Fibroblast of skin of back (primary cell): ENCODE measurements at places on chromosomes 12 and 14.

DNA sequence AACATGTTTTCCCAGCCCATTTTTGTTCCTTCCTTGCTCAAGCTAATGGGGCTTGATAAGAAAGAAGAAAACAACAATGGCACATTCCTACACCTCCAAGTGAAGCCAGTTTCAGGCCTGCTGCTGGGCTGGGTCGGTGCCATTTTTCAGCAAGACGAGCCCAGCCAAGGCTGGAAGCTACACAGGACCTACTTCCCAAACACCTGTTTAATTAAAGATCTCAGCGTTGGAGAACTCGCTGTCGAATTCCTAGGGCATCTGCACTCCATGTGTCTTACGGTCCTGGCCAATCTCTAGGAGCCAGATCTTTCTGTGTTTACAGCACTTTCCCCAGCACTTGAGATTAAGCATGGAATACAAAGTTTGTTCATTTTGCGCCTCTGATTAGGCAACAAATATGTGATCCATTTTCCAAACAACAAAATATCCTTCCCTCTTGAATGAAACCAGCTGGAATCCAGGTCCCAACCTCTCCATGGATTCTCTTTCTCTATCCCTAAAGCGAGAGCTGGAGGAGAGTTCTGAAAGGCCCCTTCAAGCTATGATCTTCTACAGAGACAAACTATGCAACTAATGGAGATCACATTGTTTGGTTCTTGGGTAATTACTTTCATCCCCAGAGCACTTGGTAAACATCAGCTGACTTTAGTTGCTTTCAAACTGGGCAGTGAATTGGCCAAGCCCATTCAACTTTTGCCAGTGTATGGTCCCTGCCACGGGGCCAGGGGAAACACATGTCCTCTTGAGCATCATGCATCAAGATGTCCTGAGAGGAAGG, 34.3 kb upstream of the TC2N start:
- no peak for DNase-seq

- DNase-seq = peak; percentile 48
Observed at GRCh38 chr12:21774358-21775132, at the start of gene KCNJ8. TSS of gene KCNJ8 (minus strand) at chr12:21774706. CDS start at chr12:21773616, 1,090 bp downstream.

GRCh38 chr12:130881046-130881445, 9.2 kb downstream of the RAN start:
- DNase-seq = no peak

DNA sequence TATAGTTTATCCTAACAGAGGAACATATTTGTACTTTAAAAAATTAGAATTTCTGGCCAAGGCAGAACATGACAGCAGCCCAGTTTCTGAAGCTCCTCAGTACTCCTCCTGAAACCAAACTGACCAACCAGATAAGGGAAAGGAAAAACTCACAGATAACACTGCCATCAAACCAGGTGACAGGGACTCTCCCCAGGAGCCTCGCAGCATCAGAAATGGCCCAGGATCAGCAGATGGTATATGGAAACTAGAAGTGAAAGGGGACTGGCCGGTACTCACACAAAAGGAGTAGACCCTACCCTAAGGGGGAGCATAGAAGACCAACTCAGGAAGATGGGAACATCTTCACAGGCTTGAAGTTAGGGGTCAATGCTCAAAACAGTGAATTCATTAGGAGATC, 22.0 kb downstream of the GALC start:
- no peak for DNase-seq

DNA sequence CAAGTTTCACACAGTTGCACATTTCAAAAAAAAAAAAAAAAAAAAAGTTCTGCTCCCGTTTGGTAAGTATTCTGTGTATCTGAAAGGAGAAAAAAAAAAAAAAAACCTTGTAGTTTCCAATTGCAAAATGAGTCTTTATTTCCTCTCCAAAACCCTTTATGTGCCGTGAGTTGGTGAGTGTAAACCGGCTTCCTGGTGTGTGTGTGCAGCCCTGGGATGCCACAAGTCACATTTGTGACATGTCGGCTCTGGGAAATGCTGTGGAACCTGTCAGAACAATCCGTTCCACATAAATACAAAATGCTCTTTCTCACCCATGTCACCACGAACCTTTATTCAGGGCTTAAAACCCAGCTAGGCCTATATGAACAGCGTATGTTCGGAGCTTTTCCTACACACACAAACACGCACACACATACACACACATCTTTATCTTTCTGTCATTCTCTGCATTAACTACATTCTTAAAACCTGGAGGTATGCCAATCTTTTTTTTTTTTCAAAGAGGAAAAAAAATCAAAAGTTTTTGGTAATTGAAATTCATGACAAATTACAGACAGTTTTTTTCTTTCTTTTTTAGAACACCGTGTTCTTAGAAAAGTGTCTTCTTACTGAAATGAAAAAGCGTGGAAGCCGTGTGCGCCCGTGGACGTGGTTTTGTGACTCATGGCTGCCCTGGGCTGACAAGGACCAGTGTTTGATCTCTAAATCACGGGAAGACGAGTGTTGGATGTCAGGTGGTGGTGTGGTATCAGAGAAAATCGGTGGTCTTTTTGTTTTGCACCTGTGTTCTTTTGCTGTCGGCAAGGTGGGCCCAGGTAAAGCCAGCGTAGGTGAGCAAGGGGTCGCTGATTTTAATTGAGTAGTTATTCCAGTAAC, 612.0 kb downstream of the VRK1 start:
- no peak for DNase-seq

GRCh38 chr14:94601884-94602391, 10.3 kb upstream of the SERPINA3 start:
- peak; percentile 90 for DNase-seq

- DNase-seq = no peak
Observed at GRCh38 chr12:111546171-111546570, 52.9 kb downstream of the ATXN2 start.

DNA sequence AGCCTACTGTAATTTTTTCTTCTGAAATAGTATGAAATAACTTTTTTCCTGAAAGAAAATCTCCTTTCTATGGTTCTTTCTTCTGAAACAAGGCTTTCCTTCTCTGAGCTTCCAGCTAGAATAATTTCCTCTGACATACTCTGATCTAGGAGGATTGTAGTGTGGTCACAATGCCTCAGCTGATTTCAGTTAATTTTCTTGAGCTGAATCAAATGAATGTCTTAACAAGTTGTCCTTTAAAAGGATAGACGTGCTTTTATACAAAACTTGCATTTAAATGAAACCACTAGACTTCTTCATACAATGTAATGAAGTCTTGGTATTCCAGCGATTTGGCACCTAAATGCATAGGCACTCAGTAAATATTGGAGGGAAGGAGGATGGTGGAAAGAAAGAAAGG, 94.4 kb downstream of the BICD1 start:
- DNase-seq = no peak

DNA sequence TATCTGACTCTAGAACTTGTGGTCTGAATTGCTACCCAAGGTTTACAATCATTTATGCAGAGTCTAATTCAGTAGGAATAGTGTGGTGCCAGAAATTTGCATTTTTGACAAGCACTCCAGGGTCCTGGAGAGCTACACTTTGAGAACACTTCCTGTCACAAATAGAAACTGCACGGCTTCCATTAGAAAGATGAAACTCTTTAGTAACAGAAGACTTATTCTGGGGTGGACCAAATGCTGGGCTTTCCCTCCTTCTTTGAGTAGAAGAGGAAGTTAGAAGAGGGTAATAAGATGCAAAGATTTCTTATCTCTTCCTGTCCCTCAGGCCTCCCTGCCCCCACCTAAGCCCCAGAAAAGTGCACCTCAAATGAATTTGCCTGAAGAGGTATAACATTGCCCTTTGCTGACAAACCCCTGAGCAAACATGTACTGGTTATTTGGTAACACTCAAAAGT, 28.4 kb downstream of the DGLUCY start:
- DNase-seq = no peak

DNA sequence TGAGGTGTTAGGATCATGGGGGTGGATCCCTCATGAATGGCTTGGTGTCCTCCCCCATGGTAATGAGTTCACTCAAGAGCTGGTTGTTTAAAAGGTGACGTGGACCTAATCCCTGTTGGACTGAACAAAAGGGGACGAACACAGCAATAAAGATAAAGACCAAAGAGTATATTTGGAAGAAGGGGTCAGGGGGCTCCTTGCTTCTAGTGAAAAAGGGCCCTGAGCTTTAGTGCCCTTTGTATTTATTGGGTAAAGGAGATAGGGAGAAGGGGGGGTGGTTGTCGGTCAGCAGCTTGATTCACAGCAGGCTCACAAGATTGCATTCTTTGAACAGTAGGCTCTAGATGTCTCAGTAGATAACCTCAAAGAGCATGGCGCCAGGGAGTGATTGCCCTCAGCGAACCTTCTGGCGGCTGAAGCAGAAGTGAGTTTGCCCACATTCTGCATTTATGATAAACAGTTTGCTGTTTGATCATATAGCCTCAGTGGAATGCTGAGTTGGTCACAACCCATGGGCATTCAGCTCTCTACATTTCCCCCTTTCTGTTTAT, 25.9 kb upstream of the MAPKAPK5 start:
- no peak for DNase-seq

DNA sequence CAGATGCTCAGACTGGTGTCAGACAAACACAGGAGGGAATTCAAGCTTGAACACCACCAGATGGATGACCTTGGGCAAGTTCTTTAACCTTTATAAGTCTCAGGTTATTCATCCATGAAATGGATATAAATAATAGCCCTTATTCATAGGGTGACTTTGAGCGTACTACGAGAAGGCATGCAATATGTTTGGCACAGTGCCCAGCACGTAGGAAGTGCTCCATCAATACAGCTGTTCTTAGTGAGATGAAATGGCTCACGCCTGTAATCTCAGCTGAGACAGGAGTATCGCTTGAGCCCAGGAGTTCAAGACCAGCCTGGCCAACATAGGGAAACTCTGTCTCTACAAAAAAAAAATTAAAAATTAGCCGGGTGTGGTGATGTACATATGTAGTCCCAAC, 84.8 kb upstream of the FICD start:
- peak; percentile 15 for DNase-seq

DNA sequence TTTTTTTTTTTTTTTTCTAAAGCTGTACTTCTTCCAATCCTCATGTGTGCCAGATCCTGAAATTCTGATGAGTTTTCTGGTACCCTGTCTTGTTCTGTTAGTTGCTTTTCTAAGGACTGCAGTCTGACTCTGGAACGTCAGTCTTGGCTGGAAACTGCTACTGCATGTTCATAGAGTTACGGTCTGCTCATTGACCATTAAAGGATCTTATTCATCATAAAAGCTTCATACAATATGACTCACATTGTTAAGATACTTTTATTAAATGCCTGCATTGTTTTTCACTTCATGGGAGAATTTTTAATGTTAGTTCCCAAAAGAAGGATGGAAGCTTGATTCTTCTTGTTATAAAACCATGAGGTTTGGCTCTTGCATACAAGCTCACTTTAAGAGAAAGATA, 233.6 kb downstream of the SYT10 start:
- DNase-seq = no peak

- DNase-seq = no peak
Observed at GRCh38 chr14:70534904-70535303, at the start of gene ADAM20. TSS of gene ADAM20 (minus strand) at chr14:70535004. CDS start at chr14:70524757, 10,247 bp downstream.

GRCh38 chr14:83416476-83416875, 1882.8 kb upstream of the SEL1L start:
- peak; percentile 38 for DNase-seq

GRCh38 chr12:42802785-42803189, 213.2 kb upstream of the PRICKLE1 start:
- no peak for DNase-seq

- no peak for DNase-seq
Observed at GRCh38 chr12:66508025-66508424, 170.9 kb downstream of the GRIP1 start.

DNA sequence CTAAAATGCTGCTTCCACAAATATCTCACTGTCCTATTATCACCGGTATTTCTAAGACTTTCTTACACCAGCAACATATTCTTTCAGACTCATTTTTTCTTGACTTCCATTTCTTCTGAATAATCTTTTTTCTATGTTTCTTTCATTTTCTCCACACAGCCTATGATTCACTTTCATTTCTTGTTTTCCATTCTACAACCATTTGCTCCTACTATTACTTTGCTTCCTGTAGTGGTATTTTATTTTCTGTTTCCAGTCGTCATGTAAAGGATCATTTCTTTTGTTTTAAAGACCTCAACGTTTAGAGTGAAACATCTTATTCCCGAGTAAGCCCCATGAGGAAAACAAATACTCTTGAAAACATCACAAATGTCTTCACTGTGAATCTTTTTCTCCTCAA, 182.2 kb upstream of the MDGA2 start:
- no peak for DNase-seq

DNA sequence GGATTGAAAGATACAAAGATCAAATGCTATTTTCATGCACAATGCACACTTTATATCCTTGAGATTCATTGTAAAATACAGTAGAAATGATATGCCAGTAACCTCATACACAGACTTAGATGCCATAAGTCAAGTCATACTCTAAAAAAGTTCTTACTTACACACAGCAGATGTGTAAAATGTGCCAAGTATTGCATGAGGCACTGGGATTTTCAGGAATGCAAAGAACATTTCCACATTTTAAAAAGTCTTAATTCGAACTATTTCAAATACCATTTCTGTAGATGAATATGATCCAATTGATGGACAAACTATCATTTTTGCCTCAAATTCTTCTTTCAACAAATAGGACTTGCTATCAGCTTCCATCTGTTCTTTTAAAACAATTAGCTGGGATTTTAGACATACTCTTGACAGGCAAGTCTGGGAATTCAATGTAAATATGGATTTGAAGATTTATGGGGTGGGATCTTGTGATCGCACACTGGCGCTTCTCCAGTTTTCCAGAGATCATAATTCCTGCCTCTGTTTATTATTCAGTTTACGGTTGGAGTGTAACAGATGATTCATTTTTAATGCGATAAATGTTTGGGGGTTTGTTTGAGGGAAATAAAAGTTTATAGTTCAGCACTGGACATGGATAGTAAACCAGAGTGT, 183.8 kb downstream of the PAX9 start:
- DNase-seq = no peak

DNA sequence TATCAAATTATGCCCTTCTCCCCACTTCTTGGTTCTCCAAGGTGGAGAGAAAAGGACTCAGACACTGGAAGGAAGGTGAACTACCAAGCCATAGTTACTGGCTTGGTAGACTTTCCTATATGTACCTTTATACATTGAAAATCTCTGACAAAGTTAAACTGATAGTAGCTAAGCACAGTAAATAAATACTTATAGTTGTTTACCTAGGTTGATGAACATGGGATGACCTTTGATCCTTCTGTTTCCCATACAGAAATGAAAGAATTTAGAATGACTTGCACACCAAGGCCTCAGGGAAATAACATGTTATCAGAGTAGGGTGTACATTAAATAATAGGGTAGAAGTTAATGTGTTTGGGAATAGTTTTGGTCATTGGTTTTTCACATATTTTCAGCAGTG, 6.7 kb downstream of the ARHGAP5 start:
- no peak for DNase-seq

GRCh38 chr12:111405859-111406473, at the start of gene SH2B3:
TSS of gene SH2B3 (plus strand) at chr12:111405923. CDS start at chr12:111418146, 12,223 bp downstream.
- peak; percentile 75 for DNase-seq
